ENCODE measurements at places on chromosomes 3 and 15.
A peak's percentile ranks its signal among the peaks of the same experiment; 100 is the strongest.

DNA sequence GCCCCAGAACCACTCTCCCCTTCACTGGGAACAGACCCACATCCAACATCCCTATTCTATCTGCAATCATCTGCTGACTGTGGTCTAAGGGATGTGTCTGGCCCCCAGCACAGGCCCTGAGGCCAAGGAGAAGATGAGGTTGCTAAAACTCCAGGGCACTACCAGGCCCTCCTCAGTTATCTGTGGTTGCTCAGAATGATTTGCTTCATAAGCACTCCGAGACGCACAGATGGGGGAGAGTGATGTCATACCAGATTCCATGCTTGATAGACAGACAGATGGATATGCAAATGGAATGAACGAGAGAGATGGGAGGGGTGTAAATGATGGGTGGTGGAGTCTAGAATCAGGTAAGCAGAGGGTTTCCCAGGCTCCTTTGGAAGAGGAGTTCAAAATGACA is 57.8 kb downstream of the CEMIP start:
- no peak for DNase-seq

- DNase-seq = no peak
Observed at GRCh38 chr15:34206011-34206410, 3.9 kb downstream of the KATNBL1 start.

GRCh38 chr3:133927540-133928066 is 31.9 kb upstream of the RAB6B start:
- peak; percentile 74 for DNase-seq

DNA sequence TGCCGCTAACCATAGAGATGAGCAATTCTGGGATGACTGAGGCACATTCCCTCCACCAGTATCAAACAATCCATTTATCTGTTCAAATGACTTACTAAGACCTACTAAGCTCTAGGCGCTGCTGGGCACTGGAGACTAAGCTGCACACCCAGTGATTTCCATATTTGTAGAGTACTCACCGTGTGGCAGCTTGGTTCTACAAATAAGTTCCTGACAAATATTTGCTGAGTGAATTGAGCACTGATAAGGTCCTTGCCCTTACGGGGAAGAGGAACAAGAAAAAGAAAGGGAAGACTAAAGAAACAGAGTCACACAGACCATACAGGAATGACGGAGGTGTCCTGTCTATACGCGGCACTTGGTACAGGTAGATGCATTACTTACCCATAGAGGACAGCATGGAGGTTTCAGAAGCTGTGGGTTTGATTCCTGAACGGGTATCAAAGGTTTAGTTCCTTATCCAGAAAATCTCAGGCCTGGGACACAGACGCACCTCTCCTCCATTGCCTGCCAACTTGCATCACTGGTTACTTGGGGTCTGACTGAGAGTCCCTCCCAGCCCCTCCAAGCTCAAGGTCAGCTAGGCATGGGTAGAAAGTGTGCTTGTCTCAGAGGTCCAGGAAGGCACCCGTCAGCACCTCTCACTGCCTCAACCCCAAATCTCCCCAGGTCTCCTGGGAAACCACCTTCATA is 298.6 kb upstream of the LYSMD4 start:
- DNase-seq = no peak

- no peak for DNase-seq
Observed at GRCh38 chr3:191198480-191198879, 561 bp upstream of the OSTN start.

DNA sequence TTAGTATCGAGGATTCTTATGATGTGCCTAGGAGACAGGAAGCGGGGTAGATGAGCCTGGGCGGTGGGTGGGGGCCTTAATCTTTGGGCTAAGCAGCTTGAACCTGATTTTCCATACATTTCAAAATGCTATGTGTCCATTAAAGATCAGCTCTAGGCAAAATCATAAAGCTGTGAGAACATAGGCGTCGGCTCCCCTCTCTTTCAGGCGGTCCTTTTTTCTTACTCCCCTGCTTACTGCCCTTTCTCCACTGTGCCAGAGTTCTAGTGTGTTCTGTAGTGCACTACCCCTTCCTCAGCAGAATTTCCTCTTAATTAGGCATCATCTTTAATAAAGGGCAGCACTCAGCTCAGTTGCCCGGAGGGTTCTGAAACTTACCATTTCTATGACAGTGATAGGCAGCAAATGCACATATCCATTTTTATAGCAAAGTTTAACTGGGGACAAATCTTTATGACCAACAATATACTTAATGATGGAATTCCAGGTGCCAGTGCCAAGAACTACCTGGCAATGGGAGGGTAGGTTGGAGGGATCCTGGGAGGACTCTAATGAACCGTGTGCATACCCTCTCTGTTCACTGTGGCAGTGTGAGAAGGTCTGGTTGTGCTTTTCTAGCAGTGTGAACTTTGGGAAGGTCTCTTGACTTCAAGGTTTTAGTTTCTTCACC is 404.5 kb upstream of the TPM1 start:
- no peak for DNase-seq

GRCh38 chr3:47890126-47890827 is 87.3 kb downstream of the DHX30 start:
- no peak for DNase-seq

DNA sequence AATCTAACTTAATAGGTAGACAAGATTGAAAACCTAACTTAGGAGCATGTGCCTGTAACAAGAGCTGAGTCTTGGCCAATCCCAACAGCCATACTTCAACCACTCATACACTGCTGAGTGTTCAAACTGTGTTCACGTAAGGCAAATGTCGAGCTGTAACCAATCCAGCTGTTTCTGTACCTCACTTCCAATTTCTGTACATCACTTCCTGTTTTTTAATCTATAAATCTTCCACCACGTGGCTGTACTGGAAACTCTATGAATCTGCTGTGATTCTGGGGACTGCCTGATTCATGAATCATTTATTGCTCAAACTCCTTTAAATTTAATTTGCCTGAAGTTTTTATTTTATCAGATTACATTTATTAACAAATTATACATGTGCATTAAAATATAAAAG is 44.6 kb upstream of the NEDD4 start:
- no peak for DNase-seq

GRCh38 chr3:133152056-133152455 is 113.9 kb downstream of the TMEM108 start:
- DNase-seq = no peak

- DNase-seq = peak; percentile 62
Observed at GRCh38 chr15:81296673-81297072, 27.3 kb downstream of the STARD5 start.

DNA sequence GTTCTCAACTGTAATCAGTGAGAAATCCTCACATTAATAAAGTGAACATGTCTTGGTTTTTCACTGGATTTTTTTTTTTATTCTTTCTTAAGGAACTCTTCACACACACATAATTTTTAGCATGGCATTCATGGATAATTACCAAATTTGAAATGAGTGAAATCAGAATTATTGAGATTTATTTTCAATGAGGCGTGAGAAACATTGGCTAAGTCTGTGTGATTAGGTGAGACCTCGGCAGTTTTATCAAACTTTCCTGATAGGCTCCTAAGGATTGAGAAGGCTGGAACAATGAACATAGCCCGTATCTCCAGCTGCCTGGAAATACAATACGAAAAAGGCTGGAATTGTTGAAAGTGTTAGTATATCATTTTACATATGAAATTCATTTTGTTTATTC is 35.5 kb downstream of the MDFIC2 start:
- no peak for DNase-seq
